ENCODE measurements at places on chromosomes 1 and 21.
A peak's percentile ranks its signal among the peaks of the same experiment; 100 is the strongest.

GRCh38 chr1:228992044-228992443 lies 256.8 kb downstream of the RHOU start:
- no peak for DNase-seq

DNA sequence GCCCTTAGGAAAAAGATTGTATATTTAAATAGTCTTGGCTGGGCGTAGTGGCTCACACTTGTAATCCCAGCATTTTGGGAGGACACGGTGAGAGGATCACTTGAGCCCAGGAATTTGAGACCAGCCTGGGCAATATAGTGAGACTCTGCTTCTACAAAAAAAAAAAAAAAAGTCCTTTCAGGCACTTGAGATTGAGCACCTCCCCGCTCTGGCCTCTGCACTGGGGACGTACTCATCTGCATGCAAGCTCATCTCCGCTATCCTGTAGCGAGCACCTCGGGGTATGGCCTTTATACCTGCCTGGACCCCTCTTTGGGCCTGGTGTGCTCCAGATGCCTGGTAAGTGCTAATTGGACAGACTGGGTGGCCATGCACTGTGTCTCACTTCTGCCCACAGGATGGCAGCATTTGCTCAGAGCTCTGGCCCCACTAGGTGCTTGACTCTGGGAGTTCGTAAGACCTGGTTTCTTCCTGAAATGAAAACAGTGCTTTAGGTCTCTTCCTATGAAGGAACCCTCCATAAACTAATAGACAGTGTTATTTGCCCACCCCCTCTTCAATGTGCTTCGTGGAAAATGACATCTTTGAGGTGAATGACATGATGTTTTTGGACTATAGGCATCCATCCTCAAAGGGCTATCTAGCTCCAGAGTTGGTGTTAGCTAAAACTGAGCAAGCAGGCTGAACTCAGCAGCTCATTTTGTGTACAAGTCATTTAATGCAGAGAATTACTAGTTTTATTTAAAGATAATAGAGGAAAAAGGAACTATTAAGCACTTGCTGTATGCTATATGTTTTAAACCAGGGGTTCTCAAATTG lies 61.7 kb upstream of the ADAR start:
- DNase-seq, result peak; percentile 83

DNA sequence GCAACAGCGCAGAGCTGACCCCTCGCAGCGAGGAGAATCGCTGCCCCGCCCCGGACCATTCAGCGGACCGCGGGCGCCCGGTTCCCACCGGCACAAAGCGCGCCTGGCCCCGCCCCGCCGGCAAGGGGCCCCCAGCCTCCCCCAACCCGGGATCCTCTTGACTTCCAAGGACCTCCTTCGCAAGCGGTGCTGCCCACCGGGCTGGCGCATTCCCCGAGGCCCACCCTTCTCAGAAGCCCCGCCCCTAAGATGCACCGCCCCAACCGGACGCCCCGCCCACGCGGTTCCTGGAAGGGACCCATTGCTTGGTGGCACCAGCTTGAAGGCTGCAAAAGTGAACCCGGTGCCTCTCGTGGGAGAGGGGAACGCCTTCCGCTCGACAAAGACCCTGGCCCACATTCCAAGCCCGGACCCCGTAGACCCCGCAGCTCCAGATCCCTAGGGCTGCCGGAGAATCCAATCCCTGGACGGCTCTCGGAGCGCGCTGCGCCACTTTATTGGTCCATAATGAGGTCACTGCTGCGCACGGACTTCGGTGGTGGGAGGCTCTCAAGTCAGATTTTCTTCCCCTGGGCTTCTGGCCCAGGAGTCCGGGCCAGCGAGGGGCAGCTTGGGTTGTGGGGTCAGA lies 2.0 kb downstream of the HES3 start:
- DNase-seq, result peak; percentile 69

- no peak for DNase-seq
These were observed 17.1 kb downstream of the USP24 start for GRCh38 chr1:55198044-55198443.

- DNase-seq, result no peak
These were observed 15.2 kb downstream of the PLPPR4 start for GRCh38 chr1:99279525-99279924.

DNA sequence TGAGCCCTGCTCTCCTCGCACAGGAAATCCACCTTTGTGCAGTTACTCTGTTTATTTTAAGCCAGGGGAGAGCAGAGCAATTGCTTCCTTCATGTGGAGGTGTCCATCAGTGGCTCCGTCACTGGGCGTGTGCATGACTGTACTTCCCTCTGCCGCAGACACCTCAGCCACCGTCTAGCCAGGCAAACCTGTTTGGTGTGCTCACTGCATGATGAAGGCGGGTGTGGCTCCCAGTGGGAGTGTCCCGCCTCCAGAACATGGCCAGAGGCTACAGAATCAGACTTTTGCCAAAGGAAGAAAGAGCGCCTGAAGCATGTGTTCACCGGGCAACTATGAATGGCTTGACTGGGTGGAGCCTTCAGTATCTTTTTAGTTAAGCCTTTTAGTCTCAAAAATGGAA lies 26.1 kb upstream of the LAMC2 start:
- DNase-seq, result no peak

- DNase-seq, result no peak
These were observed 22.7 kb downstream of the ZFYVE9 start for GRCh38 chr1:52164604-52165003.

GRCh38 chr1:194919146-194919545 lies 1689.1 kb downstream of the KCNT2 start:
- DNase-seq, result no peak

GRCh38 chr1:234169161-234169849 lies 204.0 kb upstream of the COA6 start:
- no peak for DNase-seq

DNA sequence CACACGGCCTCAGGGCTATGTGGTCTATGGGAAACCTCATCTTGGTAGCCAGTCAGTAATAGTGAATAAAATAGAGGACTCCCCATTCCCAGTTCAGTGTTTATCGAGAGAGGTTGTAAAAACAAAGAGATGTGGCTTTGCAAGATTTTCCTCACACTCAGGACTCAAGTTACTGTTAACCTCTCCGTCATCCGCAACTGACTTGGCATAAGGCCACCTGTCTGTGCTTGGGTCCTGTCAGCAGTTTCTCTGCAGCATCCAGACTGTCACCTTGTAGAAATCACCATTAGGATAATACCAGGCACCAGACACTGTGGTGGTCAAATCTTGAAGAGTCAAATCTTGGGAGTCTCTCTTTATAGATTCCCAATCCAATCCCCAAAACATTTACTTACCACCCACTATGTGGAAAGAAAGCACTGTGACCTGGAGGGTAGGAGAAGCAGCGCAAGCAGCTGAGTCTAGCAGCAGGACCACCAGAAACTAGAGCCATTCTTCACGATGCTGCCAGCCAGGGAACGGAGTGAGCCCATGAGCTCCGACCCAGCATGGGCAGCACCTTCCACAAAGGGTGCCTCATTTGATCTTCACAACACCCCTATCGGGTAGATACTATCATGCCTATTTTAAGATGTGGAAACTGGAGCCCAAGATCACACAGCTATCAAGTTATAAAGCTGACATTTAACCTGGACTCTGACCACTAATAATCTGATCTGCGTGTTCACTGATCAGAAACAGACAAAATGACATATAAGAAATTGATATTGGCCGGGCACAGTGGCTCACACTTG lies 5.6 kb upstream of the GPR25 start:
- no peak for DNase-seq

DNA sequence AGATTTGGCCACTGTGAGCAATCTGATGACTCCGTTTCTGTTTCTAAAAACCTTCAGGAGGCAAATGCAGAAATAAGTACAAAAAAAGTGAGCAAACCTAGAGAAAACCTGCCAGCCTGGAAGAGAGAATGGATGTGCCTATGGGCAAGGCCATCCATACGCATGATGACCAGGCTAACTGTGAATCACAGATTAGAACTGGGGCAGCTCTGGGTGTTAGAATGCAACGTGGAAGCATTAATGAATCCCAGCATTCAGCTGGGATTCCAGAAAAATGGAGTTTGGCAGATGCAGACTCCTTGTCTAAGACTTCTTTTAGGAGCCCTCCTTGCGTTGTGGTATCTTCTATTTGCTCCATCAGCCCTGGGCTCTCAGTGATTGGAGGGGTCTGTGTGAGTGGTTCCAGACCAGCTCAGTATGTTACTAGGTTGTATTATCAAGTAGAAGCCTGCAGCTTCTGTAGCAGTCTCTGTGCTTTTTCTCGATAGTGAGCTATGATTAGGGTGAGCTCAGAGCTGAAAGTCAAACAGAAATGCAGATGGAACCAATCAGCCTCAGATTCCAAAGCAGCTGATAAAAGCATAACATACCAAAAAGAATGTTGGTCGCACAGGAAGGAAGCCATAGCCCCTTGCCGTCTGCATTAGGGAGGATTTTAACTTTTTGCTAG lies 154.0 kb downstream of the PSMG1 start:
- DNase-seq, result no peak

DNA sequence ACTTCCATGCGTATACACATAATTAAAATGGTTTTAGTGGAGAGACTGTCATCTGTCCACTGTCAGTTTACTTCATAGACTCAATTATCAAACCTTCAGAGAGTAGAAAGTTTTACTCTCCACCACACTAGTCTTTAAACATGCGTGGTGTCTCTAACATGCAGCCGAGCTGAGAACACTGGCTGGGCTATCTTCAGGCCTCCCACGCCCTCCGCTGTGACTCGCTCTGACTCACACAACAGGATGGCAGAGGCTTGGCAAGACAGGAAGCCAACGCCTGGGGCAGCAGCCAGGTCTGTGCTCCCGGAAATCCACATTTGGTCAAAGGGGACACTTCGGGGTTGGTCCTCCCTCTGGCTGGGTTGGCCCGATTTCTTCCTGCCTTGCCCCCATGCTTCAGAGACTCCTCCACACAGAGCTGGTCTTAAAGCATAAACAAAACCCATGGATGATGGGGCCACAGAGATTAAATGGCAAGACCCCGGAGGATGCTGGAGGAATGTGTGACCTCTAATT lies 22.7 kb upstream of the IFNGR2 start:
- peak; percentile 95 for DNase-seq

- no peak for DNase-seq
These were observed 22.0 kb downstream of the HHIPL2 start for GRCh38 chr1:222525951-222526350.

DNA sequence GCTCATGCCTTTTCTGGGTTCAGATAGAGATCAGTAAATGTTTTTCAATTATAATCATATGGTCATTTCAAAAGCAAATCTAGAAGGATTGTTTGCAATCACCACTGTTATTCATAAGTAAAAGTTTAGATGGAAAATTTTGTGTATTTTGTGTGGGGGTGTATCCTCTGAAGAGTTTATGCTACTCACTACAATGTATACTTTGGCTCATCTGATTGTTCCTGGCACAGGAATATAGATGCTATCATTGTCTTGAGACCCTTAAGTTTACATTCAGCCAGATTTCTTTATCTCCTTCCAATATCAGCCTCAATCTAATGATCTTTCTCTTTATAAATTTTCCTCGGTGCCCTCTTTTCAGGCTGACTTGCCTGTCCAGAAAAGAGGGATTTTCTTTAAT lies 33.0 kb downstream of the ADAMTS1 start:
- no peak for DNase-seq

- no peak for DNase-seq
These were observed 2.6 kb upstream of the PDC start for GRCh38 chr1:186463511-186463910.

- no peak for DNase-seq
These were observed 32.5 kb downstream of the DHRS3 start for GRCh38 chr1:12585536-12585935.

- DNase-seq, result no peak
These were observed 7.3 kb upstream of the APP start for GRCh38 chr21:26177746-26178426.

DNA sequence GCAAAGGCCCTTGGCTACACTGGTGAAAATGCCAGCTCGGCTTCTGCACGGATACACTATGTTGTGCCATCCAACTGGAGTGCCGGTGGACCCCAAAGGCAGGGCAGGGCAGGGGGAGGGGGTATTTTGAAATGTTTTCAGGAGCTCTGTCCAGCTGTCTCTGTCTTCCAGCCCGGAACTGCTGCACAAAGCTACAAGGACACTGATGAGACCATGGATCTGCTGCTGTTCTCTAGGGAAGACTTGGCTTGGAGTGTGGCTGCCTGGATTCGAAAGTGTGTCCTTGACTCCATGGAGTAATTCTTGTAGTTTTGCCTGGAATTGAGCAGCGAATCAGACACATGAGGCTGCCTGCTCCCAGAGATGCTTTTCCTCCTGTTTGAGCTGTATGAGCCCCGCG lies 42.4 kb downstream of the TTC39A start:
- DNase-seq, result no peak

- no peak for DNase-seq
These were observed 8.8 kb upstream of the WDTC1 start for GRCh38 chr1:27225621-27226020.

GRCh38 chr1:15559189-15559810 lies 25.6 kb downstream of the AGMAT start:
- DNase-seq, result no peak

DNA sequence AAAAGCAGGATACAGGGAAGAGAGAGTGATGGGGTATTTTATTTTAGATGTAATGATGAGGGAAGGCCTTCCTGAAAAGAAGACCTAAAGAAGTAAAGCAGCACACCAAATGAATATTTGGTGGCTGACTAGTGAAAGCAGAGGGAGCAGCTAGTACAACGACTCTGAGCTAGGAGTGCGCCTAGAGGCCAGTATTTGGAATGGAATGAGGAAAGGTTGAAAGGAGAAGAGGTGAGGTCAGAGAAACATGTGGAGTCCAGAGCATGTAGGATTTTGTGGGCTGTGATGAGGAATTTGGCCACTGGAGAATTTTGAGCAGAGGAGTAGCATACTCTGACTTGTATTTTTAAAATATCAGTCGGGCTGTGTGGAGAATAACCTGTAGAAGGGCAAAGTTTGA lies 11.8 kb upstream of the RPL5 start:
- DNase-seq, result no peak

GRCh38 chr1:181088079-181089016 lies at the start of gene IER5:
Gene IER5 (plus strand): TSS chr1:181088700. CDS start chr1:181088903, 203 bp downstream.
- peak; percentile 97 for DNase-seq

DNA sequence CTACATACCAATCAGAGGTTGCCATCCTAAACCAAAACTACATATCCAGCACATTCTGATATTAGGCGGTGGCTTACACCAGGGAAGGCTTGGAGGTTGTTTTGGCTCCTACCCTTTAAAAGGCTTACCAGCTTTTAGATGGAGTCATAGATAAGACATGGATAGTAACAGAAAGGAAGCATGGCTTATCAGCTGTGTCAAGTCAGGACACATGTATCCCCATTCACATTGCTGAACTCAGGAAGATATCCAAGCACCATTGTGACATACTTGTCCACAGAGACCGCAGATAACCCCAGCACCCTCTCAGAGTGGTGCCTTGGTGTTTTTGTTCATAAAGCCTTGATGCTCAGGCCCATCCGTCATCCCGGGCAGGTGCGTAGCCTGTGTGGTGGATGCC lies 39.7 kb downstream of the ADARB1 start:
- no peak for DNase-seq

GRCh38 chr1:230195199-230195598 lies 128.2 kb downstream of the GALNT2 start:
- no peak for DNase-seq

GRCh38 chr21:42341776-42342542 lies 8.8 kb downstream of the TFF2 start:
- DNase-seq, result no peak

DNA sequence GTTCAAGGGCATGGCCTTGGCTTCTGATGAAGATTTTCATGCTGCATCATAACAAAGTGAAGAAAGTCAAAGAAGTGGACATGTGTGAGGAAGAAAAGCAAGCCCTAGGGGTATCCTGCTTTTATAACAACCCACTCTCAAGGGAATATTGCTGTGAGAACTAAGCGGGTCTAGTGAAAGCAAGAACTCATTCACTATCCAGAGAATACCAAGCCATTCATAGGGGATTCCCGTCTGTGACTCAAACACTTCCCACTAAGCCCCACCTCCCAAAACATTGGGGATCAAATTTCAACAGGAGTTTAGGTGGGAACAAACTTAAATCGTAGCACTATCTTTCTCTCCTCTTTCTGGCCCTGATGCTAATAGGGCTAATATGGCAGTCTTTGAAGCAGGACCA lies 98.5 kb upstream of the CTTNBP2NL start:
- DNase-seq, result no peak
